ENCODE measurements at places on chromosomes 12 and 14.

DNA sequence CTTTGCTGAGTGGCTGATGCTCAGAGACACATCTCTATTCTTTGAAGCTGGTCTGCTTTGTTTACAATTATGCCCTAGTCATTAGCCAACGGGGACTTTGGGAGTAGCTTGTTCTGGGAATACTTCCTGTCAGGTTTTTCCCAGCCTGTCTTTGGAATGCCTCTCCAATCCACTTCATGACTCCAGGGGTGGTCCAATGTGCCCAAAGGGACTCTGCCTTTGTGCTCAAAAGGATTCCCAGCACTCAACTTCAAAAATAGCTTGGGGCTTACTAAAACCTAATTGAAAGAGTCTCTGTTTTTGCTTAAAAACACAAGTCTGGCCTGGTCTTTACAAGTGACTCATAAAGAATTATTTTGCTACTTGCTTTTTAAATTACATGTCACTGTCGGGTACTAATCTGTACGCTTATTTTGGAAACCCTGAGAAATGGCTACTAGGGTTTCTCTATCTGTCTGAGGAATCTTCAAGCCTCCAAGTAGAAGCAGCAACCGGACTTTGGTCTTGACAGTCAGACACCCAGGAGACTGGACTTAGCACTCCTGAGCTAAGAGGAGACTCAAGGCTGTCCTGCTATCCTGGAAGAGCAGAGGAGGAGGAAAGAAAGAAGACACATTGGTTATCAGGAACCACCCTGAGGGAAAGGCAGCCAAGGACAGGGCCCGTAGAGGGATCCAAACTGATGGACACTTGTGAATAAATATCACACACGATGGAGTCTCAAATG is 20.7 kb downstream of the PHLDA1 start:
- no peak for DNase-seq

DNA sequence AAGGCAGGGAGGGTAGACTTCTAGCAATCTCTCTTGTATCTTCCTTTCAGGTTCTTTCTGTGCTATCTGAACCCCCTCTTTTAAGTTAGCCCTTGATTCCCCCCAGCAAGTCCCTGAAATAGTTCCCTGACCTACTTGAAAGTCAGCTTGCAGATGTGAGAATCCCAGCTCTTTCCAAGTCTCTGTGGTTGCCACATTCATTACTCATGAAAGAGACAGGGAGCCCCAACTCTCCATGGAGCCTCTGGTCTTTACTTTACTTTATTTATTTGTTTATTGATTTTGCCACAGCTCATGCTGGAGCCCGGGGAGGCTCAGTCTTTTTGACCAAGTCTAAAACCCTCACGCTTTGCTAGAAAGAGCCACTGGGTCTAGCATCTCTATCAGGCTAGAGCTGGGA is 193.6 kb upstream of the FAR2 start:
- no peak for DNase-seq

DNA sequence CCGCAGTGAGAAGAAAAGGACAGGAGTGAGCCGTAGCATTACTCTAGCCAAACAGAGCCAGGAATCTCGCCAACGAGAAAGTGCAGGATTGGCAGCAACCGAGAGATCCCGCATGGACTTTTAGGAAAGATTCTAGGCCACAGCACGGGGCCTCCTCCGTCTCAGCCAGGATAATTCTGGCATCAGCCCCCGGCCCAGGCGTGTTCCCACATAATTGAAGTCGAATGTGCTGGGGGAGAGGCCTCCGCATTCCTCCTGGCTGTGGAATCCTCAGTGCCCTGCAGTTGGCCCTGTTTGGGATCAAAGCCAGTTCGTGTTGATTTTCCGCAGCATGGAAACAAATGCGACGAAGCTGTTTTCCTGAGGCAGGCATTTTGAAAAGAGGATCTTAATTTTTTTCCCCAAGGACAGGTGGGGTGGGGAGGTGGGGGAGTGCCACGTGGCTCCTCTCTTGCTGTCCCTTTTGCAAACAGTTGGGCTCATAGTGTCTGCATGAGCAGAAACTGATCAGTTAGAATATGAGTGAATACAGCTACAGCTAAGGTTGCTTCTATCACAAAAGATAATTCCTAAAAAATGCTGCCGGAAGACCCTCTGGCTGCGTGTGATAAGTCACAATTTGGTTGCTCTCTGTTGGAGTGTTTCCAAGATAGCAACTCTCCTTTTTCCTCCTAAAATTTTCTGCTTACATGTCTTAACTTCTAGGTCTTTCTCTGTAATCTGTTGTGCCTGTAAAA is 37.3 kb upstream of the ATXN2 start:
- no peak for DNase-seq

- no peak for DNase-seq
Observed at GRCh38 chr14:101457301-101457935, 103.9 kb upstream of the DIO3 start.

GRCh38 chr12:93813972-93814821 is 137.0 kb downstream of the CRADD start:
- no peak for DNase-seq

DNA sequence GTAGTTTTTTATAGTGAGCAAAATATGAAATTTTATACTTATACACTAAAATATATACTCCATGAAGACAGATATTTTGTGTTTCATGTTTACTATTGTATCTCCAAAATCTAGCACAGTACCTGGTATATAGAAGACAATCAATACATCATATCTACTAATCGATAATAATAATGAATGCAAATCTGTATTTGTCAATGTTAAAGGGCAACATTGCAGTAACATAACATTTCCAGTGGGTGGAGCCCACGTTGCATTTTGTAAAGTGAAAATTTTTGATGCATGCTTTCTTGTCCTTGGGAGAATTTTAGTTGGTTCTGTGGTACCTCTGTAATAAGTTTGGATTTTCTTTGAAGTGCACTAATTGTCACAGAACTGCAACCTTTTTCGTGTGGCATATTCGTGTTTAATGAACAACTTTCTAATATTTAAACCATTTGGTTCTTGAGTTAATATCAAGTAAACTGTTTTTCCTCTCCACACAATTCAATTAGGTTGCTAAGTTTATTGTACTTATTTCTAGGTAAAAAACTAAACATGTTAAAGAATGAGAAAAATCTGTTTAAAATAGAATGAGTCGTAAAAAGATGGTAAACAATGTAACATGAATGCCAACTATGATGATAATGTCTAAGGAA is 47.4 kb downstream of the AVPR1A start:
- DNase-seq = peak; percentile 3

DNA sequence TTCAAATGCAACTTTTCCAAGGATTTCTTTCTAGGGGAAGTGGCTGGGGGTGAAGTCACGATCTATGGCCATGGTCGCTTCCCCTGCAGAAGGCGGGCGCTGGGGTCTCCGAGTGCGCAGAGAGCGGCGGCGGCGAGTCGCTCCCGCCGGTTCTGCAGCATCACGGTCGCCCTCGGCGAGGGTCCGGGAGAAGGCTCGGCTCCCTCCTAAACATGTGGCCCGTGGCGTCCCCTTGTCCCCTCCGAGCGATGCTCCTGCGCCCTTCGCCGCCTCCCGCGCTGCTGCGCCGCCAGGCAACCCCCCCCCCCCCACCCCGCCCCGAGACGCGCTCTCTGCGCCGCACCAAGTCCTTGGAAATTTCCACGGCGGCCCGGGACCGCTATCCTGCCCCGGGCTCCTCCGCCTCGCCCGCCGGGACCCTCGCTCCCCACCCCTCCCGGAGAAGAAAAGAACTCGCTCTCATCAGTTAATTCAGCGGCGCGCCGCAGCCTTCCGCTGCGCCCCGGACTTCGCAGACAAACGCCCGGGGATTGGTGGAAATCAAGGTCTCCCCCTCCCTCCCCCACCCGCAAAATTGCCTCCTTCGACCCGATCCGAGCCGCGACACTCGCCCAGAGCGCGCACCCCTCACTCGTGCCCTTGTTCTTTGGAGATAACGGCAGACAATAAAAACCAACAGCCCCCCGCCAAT is at the start of gene ST8SIA1:
Gene ST8SIA1 (minus strand): TSS at position 298 of the 691 bp plus-strand sequence. CDS start 475 bp downstream, outside the sequence.
- DNase-seq = peak; percentile 64

GRCh38 chr12:27534060-27534764 is 10.2 kb downstream of the PPFIBP1 start:
- DNase-seq = peak; percentile 23

- peak; percentile 28 for DNase-seq
Observed at GRCh38 chr14:97724265-97724731, 927.1 kb downstream of the VRK1 start.

DNA sequence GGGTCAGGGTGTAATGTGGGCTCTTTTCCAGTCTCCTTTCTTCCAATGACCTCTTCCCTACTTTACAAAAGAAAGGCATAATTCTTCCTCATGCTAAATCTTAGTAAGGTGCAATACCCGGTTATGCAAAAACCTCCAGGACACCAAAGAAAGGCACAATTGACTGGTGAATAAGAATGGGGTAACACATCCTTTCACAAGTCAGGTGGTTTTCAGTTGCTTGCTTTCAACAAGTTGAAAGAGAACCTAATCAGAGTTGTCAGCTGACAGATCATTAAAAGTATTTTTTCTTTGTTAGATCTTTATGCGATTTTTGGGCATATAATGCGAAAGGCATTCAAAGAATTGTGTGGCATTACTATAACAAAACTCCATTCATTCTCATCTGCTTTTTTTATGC is 1.3 kb upstream of the AEBP2 start:
- DNase-seq = no peak

DNA sequence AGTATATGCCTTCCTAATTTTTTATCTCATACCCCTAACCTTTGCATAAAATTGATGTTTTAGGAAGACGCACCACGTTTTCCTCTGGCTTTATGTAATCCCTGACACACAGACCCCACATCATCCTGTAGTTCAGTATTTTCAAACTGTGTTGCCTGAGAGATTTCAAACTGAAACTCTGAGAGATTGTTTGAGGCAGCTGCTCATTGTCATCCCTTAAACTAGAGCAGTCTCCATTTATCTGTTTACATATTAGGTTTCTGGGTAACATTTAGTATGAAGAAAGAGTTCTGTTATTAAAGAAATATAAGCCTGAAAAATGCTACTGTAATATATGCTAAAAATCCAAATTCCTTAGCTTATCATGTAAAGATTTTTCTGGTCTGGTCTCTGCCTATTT is 24.3 kb downstream of the MNAT1 start:
- no peak for DNase-seq

DNA sequence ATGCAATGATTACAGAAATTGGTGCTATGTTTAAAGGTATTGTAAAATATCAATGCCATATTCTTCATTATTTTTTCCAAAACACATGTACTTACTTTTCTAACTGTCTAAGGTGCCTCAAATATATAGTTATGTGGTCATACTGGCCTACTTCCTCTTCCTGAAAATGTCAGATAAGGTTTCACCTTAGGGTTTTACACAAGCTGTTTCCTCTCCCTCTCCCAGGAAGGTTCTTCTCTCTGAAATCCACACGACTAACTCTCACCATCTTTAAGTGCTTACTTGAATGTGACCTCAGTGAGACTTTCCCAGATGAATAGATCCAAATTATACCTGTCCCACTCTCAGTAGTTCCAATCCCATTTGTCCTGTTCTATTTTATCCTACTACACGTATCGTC is 11.6 kb upstream of the CLEC4D start:
- DNase-seq = no peak

DNA sequence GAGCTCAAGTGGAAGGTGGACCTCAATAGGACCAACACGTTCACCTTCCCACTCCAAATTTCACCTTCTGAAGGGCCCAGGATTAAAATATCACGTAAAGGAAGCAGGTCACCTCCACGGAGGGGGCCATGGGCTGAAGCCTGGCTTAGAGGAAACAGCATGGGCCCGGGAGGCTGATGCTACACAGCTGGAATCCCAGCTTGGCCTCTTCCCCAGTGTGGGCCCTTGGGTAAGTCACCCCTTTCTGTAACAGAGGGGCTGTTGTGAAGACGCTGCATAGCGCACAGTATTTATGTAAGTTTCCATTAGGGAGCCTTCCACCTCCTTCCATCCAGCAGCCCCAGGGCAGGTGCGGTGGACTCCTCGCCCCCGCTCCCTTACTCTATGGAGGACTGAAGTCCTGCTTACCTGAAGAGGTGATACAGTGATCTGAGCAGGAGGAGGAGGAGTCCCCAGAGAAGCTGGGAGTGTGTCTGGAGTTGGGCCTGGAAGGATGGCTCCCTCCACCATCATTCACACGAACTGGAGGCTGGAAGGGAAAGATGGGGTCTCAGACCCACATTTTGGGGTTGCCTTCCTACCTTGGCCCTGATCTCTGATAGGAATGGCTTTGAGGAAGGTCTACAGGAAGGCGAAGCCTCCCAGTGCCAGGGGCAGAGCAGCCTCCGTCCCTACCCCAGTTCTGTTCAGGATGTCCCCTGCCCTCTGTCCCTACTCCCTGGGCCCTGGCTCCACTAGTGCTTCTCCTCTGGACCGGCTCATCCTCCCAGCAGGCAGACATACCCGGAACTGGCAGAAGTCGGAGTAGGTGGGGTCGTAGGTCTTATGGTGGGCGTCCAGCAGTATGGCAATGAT is 37.2 kb upstream of the HDAC7 start:
- no peak for DNase-seq

DNA sequence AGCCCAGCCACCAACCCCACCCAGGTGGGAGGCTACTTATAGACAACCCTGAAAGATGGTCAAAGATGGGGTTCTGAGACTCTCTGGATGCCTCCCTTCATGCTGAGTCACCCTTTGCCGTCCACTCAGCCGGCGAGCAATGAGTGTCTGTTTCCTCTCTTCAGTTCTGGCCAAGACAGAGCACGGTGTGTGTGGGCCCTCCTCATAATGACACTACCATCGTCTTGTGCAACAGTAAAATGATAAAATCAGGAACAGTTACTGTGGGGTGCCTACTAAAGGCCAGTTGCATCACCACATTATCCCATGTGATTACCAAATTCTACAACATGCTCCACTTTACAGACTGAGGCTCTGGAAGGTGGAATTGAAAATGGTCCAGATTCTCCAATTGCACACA is 7.0 kb upstream of the BDKRB1 start:
- DNase-seq = no peak

DNA sequence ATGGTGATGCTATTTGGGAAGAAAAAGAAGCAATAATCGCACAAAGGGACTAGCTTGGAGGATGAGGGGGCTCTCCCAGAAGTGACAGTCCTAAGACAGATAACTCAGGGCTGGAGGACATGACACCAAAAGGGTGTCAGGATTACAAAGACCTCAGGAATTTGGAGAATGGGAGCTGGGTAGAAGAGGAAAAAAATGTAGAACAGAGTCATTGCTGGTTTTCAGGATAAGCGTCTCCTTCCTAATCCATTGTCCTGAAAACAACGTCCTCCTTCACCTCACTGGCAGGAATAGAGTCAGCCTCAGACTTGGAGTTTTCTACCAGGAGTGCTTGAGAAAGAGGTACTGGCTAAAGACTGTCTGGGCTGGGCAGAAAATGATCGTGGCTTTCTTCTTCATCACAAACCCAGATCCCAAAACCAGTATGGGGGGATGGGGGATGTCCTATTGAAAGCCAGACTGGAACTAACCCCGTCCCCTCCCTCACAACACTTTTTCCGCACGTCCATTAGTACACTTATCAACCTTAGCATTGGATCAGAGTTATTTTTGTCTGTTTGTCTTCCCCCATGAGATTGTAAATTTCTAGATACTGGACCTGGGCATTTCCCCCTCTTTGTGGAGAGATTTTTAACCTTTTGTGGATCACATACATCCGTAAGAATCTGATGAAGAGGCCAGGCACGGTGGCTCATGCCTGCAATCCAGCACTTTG is 14.3 kb downstream of the B4GALNT3 start:
- DNase-seq = no peak
